Activated CD4-positive, alpha-beta memory T cell treated with anti-CD3 and anti-CD28 coated beads, Interleukin-2, amount 10 ng/mL, durations not matched to agents 7 days and 5 days (primary cell): ENCODE measurements at places on chromosomes 6 and 20. TPM values are rescaled to one million over a fixed set of nuclear protein-coding genes. Genes with fewer than 3 reads are reported as not detected.

The SLC32A1 gene
- not detected for total RNA-seq

The UBE2V1 gene
- total RNA-seq: 153 TPM

- H3K4me3 ChIP-seq: no peak overlapping the region
- no peaks in the 10 kb centered on the region for H3K4me1 ChIP-seq
- no peaks in the 10 kb centered on the region for H3K27me3 ChIP-seq
- no peak for DNase-seq
These were observed 234.1 kb upstream of the BMP2 start for GRCh38 chr20:6533351-6533750.

DNA sequence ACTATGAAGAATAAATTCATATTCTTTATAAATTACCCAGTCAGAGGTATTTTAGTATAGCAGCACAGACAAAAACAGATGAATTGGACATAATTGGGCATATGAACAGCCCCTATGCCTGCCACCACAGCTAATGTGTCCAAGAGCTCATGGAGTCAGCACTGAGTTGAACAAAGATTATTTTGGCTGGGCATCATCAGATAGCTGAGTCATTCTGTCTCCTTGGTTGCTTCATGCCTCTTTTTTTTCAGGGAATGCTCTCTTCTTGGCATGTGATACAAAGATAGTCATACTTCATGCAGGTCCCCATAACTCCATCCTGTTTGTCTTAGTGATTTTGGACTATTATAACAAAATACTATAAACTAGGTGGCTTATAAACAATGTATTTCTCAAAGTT, 275.6 kb downstream of the TENT5A start:
- no peaks in the 10 kb centered on the region for H3K4me1 ChIP-seq
- H3K27ac ChIP-seq: no peak overlapping the region
- no peak for DNase-seq
